Stimulated activated CD4-positive, alpha-beta T cell treated with anti-CD3 and anti-CD28 coated beads, TNF-alpha, amount 100 ng/mL, for 1 hour (primary cell): ENCODE measurements at places on chromosomes 1 and 21.

- no peak for DNase-seq
Measured at GRCh38 chr21:39867198-39867650, at the start of gene PCP4. Gene PCP4, plus strand, starts transcription at chr21:39867438. Its CDS starts 64 bp downstream, at chr21:39867502.

GRCh38 chr1:72734415-72734814, 452.1 kb upstream of the NEGR1 start:
- no peak for DNase-seq

DNA sequence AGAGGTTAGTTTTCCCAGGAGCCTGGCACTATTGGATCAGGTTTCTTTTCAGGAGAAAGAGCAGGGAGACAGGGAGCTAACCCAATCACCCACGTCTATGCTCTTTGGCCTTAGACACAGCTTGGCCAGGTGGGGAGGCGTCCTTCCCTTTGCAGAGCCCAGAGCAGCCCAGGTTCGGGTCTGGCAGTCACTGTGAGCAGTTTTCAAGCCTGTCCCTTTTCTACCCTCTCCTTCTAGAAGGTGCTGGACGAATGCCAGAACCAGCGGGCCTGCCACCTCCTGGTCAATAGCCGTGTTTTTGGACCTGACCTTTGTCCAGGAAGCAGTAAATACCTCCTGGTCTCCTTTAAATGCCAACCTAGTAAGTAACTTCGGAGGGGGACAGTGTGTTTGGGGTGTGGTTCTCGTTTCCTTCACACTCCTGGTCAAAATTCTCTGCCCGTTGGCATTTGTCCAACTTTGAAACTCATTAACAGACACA, 44.9 kb downstream of the EVA1C start:
- no peak for DNase-seq

GRCh38 chr1:192162376-192162775, 4.1 kb downstream of the RGS18 start:
- DNase-seq: no peak

DNA sequence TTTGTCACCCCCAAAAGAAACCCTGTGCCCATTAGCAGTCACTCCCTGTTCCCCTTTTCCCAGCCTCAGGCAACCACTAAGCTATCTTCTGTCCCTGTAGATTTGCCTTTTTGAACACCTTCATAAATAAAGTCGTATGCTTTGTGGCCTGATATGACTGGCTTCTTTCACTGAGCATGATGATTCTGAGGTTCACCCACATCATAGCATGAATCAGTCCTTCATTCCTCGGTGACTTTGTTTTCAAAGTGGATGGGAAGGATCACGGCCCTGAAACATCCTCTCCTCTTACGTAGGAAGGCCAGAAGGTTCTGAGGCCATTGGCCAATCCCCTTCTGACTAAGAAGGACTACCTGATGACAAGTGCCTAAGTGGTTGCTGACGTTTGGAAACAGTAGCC, 39.1 kb downstream of the NIPAL3 start:
- no peak for DNase-seq

- no peak for DNase-seq
Measured at GRCh38 chr1:65765631-65766030, 27.1 kb upstream of the PDE4B start.
